ENCODE measurements at places on chromosomes 13 and 19.

DNA sequence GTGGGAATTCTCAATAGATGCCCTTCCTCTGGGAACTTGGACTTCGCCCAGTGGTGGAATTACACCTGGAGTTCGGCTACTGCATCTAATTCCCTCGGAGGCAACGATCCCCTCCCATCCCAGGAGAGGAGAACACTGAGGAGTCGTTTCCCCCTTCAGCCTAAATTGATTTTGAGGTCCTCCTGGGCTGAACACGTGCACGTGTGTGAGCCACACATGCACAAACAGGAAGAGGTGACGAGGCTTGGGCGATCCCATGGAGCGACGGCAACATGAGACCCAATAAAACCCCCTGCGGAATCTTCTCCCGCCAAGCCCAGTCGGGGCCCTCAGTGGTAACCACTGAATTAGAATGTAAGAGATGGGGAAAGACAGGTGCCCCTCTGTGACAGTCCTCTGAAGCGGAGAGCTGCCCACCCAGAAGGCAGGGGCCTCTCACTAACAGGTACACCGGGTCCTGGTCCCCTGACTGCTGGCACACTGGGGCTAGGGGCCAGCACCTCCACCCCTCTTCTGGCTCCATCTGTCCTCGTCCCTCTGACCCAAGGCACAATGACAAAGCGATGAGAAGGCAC is 4.5 kb downstream of the MLLT1 start:
- no peak for DNase-seq

DNA sequence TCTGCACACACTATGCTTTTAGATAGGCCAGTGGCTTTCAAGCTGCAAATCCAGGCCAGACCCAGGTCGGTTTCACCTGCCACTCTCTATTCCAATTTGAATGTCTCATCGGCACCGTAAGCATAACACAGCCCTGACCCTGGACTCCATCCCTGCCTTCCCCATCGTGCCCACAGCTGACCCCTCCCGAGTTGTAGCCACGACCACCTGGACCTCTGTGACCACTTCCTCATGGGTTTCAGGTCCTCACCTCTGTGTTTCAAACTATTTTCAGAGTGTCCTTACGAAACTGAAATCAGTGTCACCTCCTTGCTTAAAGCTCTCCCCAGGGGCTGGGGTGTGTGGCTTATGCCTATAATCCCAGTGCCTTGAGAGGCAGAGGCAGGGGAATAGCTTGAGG is 9.0 kb upstream of the HSH2D start:
- no peak for DNase-seq

DNA sequence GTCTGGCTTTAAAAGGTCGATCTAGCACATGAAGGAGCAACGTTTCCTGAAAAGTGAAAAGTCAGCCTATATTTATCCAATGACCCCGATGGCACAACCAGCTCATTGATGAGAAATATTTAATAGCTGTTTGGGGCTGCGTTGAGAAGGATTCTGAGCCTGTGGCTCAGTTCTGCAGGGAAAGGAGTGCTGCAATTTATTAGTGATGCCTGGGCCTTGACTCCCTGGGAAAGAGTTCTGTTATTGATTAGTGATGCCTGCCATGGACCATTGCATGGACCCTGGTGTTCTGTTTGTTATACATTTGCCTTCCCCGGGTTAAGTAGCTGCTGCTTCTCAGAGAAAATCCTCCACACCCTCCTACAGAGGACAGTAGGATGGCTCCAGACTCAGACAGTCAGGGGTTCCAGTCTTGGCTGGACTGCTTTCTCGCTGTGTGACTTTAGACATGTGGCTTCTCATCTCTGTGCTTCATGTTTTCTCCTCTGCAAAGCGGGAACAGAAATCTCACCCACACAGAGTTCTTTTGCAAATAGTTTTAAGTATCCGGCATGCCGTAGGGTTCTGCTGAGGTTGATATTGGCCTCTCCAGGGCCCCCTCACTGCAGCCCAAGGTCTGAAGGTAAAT is 17.7 kb upstream of the PTPRS start:
- DNase-seq: no peak

DNA sequence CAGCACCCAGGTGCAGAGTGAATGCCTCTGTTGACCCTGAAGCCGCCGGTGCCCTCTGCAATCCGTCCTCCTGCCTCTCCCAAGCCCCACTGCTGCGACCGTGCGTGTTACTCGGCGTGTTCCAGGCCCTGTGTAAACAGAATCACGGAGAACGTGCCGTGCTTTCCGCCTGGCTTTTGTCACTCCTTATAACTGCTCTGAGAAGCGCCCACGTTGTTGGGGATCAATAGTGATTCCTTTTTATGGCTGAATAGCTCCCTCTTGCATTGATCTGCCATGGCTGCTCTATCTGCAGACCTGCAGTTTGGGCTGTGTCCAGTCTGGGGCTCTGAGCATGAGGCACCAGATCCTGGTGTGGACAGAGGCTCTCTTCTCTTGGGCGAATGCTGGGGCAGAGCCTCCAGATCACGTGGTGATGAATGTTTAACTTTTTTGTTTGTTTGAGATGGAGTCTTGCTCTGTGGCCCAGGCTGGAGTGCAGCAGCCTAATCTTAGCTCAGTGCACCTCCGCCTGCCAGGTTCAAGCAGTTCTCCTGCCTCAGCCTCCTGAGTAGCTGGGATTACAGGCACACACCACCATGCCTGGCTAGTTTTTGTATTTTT is 15.8 kb downstream of the ADPRHL1 start:
- peak; percentile 29 for DNase-seq

DNA sequence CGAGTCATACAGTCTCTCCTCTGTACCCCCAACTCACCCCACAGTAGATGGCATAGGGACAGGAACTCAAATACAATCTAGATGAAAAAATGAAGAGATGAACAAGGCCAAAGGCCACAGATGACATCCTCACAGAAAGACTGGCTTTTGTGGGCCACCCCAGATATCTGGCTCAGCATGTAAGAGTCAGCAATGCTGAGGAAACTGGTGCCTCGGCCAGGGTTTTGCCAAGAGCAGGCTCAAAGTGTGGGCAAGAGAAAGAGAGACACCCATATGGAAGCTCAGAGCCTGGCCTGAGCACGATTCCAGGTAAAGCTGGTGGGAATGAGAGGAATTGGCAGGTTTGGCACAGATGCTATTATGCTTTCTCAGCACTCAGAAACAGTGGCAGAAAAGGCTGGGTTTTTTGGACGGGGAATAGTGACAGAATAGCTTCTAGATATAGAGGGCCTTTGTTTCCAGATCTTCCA is 460.6 kb downstream of the FOXO1 start:
- DNase-seq: no peak

GRCh38 chr13:21846605-21847004 is 175.7 kb downstream of the FGF9 start:
- DNase-seq: no peak

DNA sequence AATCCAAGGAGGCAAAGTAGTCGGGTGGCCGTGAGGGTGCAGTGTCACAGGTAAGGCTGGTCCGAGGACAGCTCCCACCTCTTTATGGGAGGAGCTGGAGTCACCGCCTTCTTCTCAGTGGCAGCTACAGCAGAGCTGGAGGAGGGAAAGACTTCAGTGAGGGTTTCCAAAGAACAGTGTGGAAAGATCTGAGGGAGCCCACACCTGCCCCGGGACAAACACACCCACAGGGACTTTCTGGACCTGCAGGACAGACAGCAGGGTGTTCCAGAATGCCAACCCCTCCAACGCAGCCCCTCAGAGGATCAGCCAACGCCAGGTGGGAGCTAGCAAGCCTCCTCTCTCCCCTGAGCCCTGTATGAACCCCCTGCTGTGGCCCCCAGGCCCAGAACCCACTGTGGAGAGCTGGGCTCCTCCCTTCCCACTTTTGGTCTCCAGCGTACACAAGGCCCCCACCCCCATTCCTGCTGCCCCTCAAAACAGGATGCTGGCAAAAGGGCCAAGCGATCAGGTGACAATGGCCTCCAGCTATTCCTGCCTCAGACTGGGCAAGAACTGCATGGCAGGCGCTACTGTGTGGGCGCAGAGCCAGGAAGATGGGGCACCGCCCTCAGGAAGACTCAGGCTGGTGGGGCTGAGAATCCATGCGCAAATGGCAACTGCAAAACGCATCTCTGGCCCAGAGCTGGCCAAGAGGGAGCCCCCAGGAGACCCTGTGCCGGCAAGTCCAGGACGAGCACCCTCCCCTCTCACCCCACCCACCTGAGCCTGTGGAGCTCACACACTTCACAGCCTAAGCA is 3.5 kb upstream of the CD320 start:
- no peak for DNase-seq

Data from HT-29 (cell line).